ENCODE measurements at places on chromosomes 1 and 21.

- no peak for DNase-seq
Observed at GRCh38 chr1:187626056-187626455, 797.3 kb downstream of the PLA2G4A start.

DNA sequence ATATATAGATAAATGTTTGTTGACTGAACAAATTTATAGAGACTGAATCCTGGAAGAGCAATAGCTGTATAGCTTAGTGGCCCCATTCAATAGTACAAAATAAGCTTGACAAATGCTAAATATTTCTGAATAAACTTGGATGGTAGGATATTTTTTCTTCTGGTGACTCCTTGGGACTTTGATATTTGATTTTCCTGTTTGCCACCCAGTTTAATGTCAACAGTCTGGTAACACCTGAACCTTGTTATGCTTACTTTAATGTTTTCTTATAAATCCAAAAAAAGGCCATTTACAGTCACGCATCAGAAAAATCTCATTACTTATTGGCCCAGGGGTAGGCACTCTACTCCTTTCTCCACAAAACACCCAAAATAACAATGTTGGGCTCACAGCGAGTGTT is 30.8 kb downstream of the WDR64 start:
- no peak for DNase-seq

GRCh38 chr21:36964827-36965719 is 1.4 kb downstream of the HLCS start:
- no peak for DNase-seq

DNA sequence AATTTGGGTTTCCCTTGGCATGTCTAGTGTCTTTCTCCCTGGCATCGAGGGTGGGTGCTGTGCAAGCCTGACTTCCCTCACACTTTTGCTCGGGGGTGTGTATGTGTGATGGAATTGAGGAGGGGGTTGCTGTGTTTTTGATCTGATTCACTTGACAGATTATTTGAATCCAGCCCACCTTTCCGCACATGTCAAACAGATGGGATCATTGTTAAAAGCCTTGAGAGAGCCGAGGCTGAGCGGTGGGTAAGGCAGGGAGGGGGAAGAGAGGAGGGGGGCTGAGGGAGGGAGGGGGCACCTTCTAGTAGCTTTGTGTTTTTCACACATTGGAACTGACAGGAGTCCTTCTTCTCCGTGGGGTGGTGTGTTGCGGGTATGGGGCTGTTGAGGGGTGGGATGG is 90.0 kb downstream of the PAPPA2 start:
- DNase-seq, result no peak
